SW480 (cell line): ENCODE measurements at places on chromosomes 13 and 19.

- no peak for DNase-seq
Measured at GRCh38 chr13:25811506-25811905, 240.3 kb downstream of the SHISA2 start.

GRCh38 chr13:107574517-107575210 lies 640.7 kb downstream of the LIG4 start:
- no peak for DNase-seq

DNA sequence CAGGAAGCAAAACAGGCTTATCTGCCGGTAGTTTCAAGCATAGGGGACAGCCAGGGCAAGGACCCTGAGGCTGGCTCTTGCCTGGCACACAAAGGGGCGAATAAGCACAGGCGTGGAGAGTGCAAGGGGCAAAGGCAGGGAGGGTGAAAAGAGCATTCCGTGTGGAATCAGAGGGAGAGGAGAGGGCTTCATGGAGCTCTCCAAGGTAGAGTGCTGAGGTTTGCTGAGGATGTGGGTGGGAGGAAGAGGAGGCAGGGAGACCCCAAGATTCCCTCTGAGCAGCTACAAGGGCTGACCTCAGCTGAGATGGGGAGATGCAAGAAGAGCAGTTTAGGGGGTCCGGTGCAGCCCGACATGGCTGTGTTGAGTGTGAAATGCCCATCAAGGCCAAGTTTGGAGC lies 36.5 kb upstream of the ZNRF4 start:
- no peak for DNase-seq

- peak; percentile 18 for DNase-seq
Measured at GRCh38 chr13:73429701-73430100, 370.9 kb downstream of the KLF5 start.

- no peak for DNase-seq
Measured at GRCh38 chr13:91401920-91402319, 3.5 kb downstream of the GPC5 start.

- DNase-seq = peak; percentile 9
Measured at GRCh38 chr13:99124794-99125316, 75.8 kb upstream of the UBAC2 start.
